ENCODE measurements at places on chromosomes 12 and 14.
A peak's percentile ranks its signal among the peaks of the same experiment; 100 is the strongest.

DNA sequence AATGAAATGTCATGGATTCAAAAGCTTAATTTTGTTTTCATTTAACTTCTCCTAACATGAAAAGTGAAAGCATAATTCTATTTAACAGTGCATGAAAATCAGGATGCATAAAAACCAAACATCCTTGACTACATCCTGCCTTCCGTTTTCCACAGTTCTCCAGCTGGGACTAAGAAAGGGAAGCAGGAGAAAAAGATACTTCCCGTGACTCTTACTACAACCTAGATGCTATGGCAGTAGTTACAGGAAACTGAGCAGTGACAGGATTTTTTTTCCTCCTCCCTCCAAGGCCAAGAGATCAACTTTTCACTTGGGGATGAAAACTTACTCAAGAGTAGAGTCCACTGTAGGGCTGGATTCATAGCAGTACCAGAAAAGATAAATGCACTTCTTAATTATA, 2.6 kb downstream of the EXOC5 start:
- DNase-seq: no peak

DNA sequence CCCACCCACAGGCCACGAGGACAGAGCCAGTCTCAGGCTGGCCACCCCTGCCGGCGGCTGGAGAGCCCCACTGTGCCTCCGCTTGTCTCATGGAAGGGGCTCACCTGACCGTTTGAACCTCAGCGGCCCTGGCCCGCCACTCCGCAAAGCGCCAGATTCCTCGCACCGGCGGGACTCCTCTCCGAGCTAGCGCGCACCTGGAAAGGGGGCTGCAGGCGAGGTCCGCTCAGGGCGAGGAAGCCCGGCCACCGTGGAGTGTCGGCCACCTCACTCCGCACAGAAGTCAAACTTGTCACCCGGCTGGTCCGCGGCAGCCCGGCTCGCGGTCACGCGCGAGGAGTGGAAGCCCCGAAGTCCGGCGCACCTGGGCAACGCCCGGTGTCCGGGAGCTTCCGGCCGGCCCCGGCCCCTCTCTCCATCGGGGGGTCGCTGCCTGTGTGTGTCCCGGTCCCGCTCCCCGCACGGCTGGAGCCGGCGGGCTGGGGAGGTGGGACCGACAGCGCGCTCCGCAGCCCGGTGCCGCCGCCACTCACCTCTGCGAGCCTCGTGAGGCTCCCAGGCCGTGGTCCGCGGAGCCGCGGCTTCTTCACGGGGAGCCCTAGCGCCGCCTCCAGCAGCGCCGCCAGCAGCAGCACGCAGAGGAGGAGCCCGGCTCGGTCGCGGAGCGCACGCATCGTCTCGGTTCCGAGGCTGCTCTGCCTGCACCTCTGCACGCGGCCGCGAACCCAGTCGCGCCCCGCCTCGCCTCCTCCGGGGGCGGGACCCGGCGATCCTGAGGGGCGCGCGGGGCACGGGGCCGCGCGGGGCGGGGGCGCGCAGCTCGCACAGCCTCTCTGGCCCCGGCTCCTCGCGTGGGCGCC, at the start of gene ISM2:
TSS of gene ISM2 (minus strand) at position 697 of the 860 bp plus-strand sequence. CDS start at position 674, 23 bp downstream.
- DNase-seq: peak; percentile 67

DNA sequence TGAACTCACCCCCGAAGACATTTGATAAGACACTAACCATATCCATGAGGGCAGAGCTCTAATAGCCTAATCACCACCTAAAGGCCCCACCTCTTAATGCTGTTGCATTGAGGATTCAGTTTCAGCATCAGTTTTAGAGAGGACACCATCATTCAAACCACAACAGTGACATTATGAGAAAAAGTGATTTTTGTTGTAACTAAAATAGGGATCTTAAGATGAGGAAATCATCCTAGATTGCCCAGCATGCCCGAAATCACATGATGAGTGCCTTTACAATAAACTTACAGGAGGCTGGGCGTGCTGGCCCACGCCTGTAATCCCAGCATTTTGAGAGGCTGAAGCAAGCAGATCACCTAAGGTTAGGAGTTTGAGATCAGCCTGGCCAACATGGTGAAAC, 9.7 kb upstream of the GLT1D1 start:
- no peak for DNase-seq

DNA sequence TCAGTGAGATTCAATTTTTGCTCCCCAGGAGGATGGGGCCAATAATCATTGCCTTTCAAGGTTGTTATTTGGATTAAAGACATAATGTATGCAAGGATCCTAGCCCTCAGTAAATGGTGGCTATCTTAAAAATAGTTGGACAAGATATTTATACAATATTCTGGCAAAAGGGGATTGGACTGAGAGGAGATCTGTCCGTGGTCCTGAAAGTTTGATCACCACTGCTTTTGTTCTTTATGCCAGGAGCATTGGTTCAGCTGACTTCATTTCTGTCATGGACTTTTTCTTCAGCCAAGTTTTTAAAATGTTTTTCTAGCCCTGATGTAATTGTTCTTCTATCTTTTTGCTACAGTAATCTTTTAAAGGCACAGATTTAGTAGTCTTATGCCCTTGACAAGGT, 70.2 kb upstream of the TCL1A start:
- DNase-seq: no peak

- DNase-seq: no peak
These were observed 62.7 kb downstream of the PELI2 start for GRCh38 chr14:56180754-56181542.

- DNase-seq: no peak
These were observed 3.0 kb upstream of the SERPINA1 start for GRCh38 chr14:94391281-94391975.

GRCh38 chr12:50390316-50390741, 6.1 kb downstream of the FAM186A start:
- no peak for DNase-seq

DNA sequence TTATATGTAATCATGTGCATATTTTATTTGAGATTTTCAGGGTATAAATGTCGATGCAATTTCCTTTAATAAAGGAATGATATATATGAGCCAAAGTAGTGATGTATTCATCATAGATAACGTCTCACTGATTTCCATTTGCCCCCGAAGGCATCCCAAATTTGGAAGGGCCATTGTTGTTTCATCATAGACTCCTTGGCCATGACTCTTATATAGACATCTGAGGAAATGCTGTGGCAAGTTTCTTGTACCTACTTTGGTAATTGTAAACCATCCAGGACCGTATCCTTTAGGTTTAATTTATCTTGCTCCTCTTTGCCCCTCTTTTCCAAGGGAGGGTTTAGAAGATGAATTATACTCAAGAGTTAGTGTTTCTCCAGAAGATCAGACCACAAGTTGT, 84.7 kb downstream of the SAMD4A start:
- DNase-seq: no peak

DNA sequence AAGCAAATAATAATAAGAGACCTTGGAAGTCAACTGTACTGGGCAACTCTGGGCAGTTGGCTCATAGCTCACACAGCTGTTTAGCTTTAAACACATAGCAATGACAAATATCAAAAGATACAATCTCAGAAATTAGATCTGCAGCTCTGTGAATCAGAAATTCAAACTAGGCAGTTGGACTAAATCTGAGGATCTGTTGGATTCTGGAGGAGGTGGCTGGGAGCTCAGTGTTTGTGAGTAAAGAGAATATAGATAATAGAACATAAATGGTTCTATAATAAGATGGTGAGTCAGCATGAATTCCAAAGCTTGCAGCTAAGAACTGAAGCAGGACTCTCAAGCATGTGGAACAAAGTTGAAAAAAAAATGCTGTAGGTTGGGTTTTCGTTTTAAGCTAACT, 1949.4 kb upstream of the SEL1L start:
- no peak for DNase-seq

- no peak for DNase-seq
These were observed 46.3 kb downstream of the MON2 start for GRCh38 chr12:62512901-62513300.

- peak; percentile 74 for DNase-seq
These were observed 731 bp downstream of the PYM1 start for GRCh38 chr12:55926738-55927587.

DNA sequence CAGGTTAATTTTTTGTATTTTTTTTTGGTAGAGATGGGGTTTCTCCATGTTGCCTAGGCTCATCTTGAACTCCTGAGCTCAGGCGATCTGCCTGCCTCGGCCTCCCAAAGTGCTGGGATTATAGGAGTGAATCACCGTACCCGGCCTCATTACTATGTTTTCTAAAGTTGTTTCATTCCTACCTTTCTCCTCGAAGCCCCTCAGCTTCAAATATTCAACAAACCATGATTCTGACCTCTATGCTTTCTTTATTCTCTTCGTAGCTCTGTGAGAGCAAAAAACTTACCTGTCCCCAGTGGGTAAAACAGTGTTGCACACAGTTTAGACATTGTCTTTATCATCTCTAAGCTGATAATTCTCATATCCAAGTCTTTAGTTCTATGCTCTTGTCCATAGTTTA, 26.2 kb upstream of the MDM2 start:
- DNase-seq: no peak

GRCh38 chr12:53219292-53219955, 12.4 kb upstream of the ITGB7 start:
- peak; percentile 63 for DNase-seq

GRCh38 chr14:60346706-60347105, 97.7 kb downstream of the PPM1A start:
- DNase-seq: no peak

- DNase-seq: no peak
These were observed 55.6 kb downstream of the TRMT5 start for GRCh38 chr14:60925286-60925685.

GRCh38 chr12:47741340-47741703, 16.0 kb upstream of the ENDOU start:
- no peak for DNase-seq

GRCh38 chr12:41514907-41515306, 326.8 kb downstream of the PDZRN4 start:
- no peak for DNase-seq

GRCh38 chr12:98146043-98146442, 369.3 kb upstream of the TMPO start:
- DNase-seq: no peak

- no peak for DNase-seq
These were observed 144.0 kb downstream of the HELB start for GRCh38 chr12:66446276-66446675.

GRCh38 chr12:84661786-84662185, 250.8 kb downstream of the SLC6A15 start:
- no peak for DNase-seq

GRCh38 chr14:105316577-105316941, 2.0 kb downstream of the PACS2 start:
- no peak for DNase-seq

DNA sequence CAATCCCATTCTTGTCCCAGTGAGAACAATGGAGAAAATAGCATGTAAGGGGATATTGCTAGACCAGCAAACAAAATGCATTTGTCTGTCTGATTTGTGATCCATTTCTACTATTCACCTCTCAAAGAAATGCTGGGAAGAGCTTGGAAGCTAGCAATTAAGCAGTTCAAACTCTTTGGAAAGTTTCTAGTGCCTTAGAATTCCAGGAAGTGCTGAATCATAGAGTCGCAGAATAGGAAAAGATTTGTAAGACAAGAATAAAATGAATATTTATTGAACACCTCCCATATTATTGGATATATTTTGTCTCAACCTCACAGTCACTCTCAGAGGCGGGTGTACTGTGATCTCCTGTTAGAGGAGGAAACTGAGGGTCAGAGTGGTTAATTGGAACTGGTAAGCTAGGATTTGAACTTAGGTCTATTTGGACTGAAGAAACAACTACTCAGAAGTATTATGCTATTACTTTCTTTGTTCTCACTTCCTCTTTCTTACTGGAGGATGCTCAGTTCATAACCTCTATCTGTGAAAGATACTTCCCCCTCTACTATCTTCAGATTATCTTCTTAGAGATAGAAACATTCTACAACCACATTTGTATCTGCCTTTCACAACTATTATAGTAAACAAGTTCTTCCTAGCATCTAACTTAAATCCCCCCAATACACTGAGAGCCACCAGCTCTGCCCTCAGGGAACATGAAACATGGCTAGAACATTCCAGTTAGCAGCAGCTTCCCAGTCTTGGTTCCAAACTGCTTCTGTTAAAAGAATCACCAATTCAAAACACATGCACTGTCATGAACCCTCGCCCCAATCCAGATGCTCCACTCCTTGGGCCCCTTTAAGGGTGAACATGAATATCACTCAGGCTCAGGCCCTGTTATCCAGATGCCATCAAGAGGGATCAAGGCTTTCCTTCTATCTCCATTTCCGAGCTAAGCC, 64.2 kb downstream of the DRAM1 start:
- no peak for DNase-seq

DNA sequence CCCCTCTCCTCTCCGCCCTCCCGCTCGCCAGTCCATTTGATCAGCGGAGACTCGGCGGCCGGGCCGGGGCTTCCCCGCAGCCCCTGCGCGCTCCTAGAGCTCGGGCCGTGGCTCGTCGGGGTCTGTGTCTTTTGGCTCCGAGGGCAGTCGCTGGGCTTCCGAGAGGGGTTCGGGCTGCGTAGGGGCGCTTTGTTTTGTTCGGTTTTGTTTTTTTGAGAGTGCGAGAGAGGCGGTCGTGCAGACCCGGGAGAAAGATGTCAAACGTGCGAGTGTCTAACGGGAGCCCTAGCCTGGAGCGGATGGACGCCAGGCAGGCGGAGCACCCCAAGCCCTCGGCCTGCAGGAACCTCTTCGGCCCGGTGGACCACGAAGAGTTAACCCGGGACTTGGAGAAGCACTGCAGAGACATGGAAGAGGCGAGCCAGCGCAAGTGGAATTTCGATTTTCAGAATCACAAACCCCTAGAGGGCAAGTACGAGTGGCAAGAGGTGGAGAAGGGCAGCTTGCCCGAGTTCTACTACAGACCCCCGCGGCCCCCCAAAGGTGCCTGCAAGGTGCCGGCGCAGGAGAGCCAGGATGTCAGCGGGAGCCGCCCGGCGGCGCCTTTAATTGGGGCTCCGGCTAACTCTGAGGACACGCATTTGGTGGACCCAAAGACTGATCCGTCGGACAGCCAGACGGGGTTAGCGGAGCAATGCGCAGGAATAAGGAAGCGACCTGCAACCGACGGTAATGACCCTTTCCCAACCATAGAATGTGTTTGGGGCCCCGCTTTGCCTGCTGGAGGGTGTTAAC, 615 bp downstream of the CDKN1B start:
- DNase-seq: no peak

DNA sequence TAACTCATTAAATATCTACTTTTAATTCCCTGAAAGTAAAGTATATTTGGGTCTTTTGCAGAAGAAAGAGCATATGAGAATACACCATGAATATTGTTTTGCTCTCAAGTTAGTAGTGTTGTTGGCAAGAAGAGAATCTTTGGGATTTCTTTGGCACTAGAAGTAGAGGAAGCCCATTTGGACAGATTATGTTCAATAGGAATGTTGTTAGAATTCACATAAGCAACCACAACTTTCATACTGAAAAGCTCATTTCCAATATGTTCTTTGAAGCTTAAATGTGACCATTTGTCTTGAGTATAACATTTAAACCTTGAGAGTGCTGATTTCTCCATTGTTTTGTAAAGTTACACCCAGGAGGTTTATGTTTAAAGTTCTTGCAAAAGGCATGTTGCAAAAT, 37.6 kb downstream of the PLEKHG7 start:
- no peak for DNase-seq

DNA sequence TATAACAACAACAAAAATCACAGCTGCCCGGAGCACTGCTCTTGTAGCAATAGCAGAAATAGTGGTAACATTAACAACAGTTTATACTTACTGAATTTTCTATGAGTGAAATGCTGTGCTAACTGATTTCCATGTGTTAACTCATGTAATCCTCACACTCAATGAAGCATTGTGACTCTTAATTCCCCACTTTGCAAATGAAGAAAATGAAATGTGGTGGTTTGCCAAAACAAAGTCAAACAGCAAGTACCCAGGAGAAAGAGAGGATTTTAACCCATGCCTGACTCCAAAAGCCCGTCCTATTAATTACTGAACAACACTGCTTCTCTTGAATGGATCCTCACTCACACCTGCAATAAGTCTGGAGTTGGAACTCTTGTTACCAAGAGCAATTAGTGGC, 123.5 kb downstream of the MED13L start:
- DNase-seq: no peak
